ENCODE measurements at places on chromosomes 4 and X.

- DNase-seq: no peak
Measured at GRCh38 chrX:141945426-141945825, 41.7 kb downstream of the MAGEC1 start.

GRCh38 chr4:70666369-70666768 lies at the start of gene JCHAIN:
Gene JCHAIN (minus strand): TSS chr4:70666508. CDS start chr4:70666490, 18 bp downstream.
- no peak for DNase-seq

- no peak for DNase-seq
Measured at GRCh38 chr4:188282471-188283232, 143.4 kb downstream of the TRIML1 start.

- DNase-seq: no peak
Measured at GRCh38 chrX:10325611-10326010, 168.8 kb downstream of the CLCN4 start.

- no peak for DNase-seq
Measured at GRCh38 chr4:4695497-4695896, 153.6 kb upstream of the STX18 start.

DNA sequence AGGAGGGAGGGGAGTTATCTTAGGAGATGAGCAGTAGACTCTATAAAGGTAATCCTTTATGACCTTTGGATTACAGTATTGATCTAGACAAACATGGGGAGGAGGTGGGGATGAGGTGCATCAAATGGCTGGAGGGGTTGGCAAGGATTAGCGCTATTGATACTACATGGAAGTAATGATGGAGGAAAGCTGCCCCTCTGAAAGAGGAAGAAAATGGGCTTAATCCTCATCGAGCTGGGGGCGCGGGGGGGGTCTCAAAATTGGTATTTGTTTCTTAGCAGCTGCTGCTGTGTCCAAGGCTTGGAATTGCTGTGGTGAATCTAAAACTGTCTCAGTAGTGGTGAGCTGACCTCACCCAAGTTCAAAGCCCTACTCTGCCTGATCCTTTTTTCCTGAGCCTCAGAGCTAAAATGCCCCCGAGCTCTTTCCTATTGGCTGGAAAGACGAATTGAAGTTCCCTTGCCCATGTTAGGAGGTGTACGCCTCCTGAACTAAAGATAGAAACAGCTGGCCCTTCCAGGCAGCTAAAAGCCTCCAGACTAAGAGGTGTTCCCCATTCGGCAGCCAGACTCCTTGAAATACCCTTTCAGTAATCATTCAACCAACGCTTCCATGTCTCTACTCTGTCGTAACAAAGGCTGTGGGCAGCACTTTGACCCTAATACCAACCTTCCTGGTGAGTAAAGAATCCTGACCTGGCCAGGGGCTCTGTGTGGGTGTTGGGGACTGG lies at the start of gene ITGB1BP2:
Gene ITGB1BP2, plus strand, starts transcription at position 556 of the 730 bp plus-strand sequence. Its CDS starts 57 bp downstream, at position 613.
- no peak for DNase-seq

GRCh38 chrX:72258174-72258573 lies 18.9 kb downstream of the RPS4X start:
- DNase-seq: no peak

GRCh38 chr4:116005037-116005805 lies 891.8 kb upstream of the NDST4 start:
- DNase-seq: no peak

GRCh38 chrX:38055170-38055847 lies 49.0 kb downstream of the SYTL5 start:
- no peak for DNase-seq

DNA sequence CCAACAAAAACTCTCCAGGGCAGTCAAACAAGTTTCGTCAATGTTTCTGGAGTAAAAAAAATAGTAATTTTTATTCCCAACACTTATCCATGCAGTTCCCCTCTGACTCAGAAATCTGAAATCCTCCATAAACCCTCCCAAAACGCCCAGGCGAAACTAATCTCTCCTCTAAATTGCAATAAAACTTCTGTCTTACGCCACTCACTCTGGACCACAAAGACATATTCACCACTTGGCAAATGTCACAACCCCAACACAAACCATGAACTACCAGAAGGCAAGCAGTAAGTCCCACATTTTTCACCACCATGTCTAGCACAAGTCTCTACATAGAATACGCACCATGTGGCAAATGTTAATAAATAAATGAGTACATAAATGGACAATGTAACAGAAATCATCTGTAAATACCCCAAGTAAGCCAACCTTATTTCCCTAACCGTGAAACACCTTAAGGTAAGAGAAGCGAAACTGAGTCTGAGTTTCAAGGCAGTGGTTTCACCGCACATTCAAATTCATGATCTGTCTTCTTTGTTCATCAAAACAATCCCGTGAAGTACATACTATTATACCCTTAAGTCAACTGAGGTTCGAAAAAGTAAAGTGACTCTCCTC lies 1.6 kb downstream of the PAPSS1 start:
- DNase-seq: no peak

DNA sequence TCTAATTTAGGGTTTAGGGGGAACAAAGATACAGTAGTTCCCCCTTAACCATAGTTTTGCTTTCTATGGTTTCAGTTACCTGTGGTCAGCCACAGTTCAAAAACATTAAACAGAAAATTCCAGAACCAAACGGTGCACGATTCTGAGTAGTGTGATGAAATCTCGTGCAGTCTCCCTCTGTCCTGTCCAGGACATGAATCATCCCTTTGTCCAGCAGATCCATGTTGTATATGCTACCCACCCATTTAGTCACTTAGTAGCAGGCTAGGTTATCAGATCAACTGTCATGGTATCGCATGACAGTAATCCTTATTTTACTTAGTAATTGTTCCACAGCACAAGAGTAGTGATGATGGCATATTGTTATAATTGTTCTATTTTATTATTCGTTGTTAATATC lies 556.1 kb downstream of the IL1RAPL1 start:
- no peak for DNase-seq

DNA sequence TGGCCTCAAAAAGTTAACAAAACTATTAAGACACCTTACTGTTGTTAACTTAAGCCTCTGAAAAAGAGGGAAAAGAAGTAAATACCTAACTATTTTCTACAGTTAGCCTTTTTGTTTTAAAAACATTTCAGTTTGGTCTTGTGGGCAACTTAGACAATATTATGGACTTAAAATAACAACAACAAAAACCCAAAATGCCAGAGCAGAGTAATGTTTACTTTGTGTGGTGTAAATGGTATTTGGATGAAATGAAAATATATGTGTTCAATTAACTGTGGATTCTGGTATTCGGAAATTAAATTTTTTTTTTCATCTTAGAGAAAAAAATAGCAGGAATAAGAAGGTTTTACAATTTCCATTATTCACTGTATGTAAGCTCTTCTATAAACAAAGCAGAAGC lies 79.6 kb upstream of the NPNT start:
- DNase-seq: no peak

DNA sequence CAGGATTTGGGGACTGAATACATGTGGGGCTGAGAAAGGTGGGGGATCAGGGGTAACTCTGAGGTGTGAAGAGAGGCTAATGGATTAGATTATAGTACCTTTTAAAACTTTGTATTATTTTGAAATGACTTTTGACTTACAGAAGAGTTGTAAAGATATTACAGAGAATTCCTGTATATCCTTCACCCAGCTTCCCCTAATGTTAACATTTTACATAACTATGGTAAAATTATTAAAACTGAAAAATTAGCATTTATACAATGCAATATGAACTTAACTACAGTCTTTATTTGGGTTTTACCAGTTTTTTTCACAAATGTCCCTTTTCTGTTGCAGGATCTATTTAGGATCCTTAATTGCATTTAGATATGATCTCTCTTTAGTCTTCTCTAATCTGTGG lies 57.4 kb downstream of the TMEM164 start:
- DNase-seq: no peak

- no peak for DNase-seq
Measured at GRCh38 chr4:167939863-167940616, 152.3 kb upstream of the ANXA10 start.

- no peak for DNase-seq
Measured at GRCh38 chrX:108070891-108071290, 20.5 kb downstream of the PSMD10 start.

GRCh38 chr4:6548201-6548881 lies 26.6 kb upstream of the MAN2B2 start:
- no peak for DNase-seq

DNA sequence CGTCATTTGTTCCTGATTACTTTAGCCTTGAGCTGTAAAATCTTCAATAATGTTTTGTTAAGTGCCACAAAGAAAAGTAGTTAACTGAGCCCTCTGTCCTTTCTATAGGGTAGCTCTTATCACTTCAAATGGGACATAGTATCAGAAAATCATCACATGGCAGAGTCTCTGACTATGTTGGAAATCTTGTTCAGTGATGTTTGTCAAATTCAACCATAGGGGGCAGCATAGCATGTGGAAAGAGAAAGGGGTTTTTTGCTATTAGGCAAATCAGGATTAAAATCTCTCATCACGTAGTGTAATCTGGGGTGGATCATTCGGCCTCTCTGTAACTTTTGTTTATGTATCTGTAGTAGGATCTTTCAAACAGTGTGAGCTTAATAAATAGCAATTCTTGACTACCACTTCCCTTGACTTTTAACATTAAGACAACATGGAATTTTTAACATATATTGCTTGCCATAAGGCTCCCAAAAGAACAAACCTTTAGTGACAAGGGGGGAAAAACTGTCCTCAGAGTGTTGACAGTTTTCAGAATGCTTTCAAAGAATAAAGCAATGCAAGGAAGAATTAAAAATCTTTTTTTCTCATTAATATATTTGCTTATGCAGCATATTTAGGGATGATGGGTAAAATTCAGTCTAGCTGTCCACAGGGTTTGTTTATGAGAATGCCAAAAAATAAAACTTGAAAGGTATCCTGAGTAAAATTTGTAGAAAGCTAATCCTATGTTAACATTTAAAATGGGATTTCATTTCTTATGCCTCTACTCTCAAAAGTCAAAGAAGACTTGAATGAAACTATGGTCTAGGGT lies 127.2 kb downstream of the FBXW7 start:
- no peak for DNase-seq

- DNase-seq: no peak
Measured at GRCh38 chr4:77848508-77848907, 14.1 kb upstream of the MRPL1 start.

DNA sequence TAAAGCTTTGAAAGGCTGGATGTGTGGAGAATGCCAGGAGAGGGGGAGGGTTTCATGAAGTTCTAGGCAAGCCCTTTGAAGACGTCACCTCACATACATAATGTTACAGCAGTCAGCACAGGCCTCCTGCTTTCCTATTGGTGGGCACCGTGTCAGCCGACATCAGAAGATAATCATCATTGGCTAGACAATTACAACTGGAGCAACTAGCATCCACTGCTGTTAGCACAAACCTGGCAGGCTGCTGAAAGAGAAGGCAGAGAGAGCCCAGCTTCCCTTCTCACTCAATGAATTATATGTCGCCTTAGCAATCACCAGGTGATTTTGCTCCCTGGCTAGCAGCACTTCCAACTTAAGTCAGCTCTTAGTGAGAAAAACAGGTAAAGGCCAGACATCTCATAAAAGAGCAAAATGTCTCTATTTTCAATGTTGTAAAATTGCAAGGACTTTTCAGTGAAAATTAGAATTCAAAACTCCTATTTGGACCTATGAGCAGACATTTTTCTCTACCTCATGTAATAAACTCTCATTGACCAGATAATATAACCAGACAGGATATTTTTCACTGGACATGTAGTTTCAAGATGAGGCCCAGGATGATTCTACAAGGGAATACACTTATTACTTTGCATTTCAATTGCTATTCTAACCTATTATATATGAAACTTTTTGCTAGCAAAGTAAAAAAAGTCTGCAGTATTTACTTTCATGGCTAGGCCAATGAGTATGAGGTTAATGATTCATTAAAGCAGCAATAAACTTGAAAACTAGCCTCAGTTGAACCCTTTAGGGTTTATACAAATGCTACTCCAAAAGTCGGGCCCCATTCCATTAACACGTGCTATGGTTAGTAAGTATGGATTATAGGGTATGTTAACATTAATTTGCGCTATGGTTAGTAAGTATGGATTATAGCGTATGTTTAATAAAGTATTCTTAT lies 4.3 kb downstream of the ELOVL6 start:
- peak; percentile 77 for DNase-seq

DNA sequence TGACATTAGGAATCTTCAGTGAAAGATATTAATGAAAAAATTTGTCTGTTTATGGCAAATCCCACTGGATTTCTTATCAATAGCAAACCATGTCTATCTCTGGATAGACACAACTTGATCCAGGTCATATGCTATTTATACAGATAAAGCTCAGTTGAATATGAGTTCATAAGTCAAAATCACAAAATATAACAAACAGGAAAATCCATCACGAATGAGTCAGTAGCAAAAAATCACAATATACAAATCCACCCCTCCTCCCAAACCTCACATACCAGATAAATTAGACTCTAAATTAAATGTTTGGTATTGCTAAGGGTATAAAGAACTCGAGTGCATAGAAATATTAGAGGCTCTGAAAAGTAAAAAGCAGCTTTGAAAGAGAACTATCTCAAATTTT lies 420.5 kb downstream of the TLL1 start:
- DNase-seq: no peak

DNA sequence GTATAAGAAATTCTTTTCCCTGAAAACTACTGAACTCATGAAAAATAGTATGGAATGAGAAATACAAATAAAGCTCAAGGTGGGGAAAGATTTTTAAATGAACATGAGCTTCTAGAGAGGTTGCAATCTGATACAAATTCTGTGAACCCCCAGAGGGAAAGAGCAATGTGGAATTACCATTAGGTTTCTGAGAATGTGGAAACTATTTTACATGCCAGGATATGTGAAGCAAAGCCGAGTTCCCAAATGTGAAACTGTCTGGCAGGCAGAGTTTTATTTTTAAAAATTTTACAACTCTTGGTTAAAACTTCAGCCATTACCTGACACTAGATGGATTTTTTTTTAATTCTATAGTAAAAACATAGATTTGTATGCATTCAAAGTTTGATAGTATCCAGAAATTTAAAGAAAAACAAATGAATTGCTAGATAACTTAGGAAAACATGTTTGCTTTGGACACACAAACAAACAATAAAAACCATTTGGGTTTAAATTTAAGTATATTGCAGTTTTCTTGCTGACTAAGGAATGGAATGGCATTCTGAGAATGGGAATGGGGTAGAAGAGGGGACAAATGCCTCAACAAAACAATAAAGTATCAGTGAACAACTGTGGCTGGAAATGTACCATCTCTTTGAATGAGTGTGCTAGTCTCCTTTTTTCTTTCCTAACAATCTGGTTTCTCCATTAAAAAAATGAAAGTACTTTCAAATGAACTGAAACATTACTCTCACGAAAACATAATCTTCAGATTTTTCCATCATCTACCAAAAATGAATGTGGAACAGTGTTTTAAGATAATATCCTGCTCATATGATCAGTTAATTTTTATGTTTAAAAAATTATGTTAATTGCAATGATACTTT lies 99.6 kb downstream of the PCDH18 start:
- DNase-seq: no peak

All from activated CD8-positive, alpha-beta memory T cell treated with anti-CD3 and anti-CD28 coated beads, Interleukin-2, amount 50 U/mL, for 48 hours (primary cell).